ENCODE measurements at places on chromosomes 4 and X. TPM values are rescaled to one million over a fixed set of nuclear protein-coding genes. Genes with fewer than 3 reads are reported as not detected.

CENPI gene
- polyA plus RNA-seq, result 5.3 TPM

HPGD gene
- polyA plus RNA-seq, result 0.61 TPM

SPANXN3 gene
- not detected for polyA plus RNA-seq

KIAA1210 gene
- not detected for polyA plus RNA-seq

NPFFR2 gene
- polyA plus RNA-seq, result not detected

UGT2A1 gene
- polyA plus RNA-seq, result not detected

KDR gene
- 5.9 TPM for polyA plus RNA-seq

POU3F4 gene
- polyA plus RNA-seq, result 0.44 TPM

SPARCL1 gene
- polyA plus RNA-seq, result 345 TPM

ATOH1 gene
- not detected for polyA plus RNA-seq

DMP1 gene
- polyA plus RNA-seq, result not detected

S100G gene
- not detected for polyA plus RNA-seq

GSX2 gene
- 0.19 TPM for polyA plus RNA-seq

GJB1 gene
- 60.6 TPM for polyA plus RNA-seq

ARHGAP10 gene
- polyA plus RNA-seq, result 2.6 TPM

CLDN2 gene
- not detected for polyA plus RNA-seq

STK32B gene
- 18.0 TPM for polyA plus RNA-seq

TNMD gene
- polyA plus RNA-seq, result not detected

WDR44 gene
- 7.8 TPM for polyA plus RNA-seq

RHOXF2 gene
- not detected for polyA plus RNA-seq

PORCN gene
- polyA plus RNA-seq, result 15.9 TPM

GRIA3 gene
- 4.3 TPM for polyA plus RNA-seq

ZIC3 gene
- 0.24 TPM for polyA plus RNA-seq

TMEM31 gene
- polyA plus RNA-seq, result 1.2 TPM

CXCL3 gene
- polyA plus RNA-seq, result not detected

DNAAF6 gene
- polyA plus RNA-seq, result not detected

MSL3 gene
- 14.4 TPM for polyA plus RNA-seq

TLR3 gene
- polyA plus RNA-seq, result 0.36 TPM

HS6ST2 gene
- 0.41 TPM for polyA plus RNA-seq
